ENCODE measurements at places on chromosomes 12 and 14.

DNA sequence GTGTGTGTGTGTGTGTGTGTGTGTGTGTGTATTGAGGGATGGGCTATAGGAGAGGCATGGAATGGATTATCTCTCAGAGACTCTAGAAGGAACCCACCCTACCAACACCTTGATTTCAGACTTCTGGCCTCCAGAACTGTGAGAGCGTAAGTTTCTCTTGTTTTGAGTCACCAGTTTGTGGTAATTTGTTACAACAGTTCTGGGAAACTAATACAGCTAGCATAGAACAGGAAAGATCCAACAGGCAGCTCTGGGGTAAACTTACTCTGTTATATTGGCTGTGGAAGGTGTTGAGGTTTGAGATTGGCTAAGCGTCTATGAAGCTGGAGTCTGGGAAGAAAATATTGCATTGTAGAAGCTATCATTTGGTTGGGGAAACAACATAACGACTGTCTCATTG is 334.3 kb downstream of the AACS start:
- no peak for DNase-seq

GRCh38 chr12:132450418-132451171 is 39.4 kb upstream of the FBRSL1 start:
- no peak for DNase-seq

DNA sequence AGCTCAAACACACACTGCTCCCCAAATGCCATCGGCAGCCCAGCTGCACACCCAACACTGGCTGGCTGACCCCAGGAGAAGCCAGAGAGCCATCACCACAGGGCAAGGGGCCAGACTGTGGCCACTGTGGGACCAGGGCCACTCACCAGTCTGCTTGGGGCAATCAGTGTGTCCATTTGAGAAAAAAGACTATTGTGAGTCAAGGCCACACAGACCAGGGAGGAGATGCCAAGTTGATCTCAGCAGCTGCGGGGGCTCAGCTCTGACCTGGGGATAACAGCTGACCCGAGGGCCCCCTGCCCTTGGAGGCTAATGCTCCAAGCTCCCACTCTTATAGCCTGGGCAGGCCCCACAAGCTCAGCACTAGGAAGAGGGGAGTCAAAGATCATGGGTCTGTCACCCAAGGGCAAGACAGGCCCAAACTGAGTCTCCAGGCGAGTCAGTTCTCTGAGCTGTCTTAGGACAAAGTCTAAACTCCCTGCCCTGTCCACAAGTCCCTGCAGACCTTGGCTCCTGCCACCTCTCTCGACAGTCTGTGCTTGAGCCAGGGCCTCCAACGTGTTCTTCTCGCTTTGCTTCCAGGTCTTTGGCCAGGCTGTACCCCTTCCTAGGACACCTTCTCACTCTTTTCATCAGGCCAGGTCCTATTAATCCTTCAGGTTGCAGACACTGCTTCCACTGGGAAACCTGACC is 30.1 kb upstream of the PNMA1 start:
- no peak for DNase-seq

- DNase-seq: no peak
Measured at GRCh38 chr12:51520576-51521325, 70.3 kb upstream of the SCN8A start.

- peak; percentile 75 for DNase-seq
Measured at GRCh38 chr12:62192180-62192902, 67.9 kb upstream of the USP15 start.

- no peak for DNase-seq
Measured at GRCh38 chr14:103416916-103417315, 31.7 kb downstream of the MARK3 start.

DNA sequence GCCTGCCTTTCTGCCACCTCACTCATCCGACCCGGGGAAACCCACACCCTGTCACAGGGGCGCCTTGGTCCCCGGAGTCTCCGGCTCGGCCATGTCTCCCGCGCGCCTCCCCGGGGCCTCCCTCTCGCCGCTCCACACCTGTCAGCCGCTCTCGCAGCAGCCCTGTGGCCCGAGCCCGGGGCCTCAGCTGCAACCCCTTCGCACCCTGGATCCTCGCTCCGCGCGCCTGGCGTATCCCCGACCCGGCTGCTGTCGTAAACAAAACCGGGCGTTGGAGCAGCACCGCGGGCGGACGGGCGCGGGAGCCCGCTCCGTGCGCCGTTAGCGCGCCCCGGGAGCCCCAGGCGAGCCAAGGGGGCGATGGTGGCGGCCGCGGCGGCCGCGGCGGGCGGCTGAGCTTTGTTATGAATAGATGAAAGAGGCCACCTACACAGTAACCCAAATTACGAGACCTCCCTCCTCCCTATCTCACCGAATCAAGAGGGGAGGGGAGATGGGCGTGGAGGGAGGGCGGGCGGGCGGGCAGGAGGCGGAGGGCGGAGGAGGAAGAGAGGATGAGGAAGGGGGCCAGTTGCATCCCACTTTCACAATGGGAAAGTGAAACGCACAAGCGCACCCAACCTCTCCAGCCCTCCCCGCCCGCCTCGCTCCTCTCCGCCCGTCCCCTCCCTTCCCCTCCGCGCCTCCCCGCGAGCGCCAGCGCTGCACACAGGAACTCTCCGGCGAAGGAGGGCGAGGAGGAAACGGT is at the start of gene PLXNC1:
PLXNC1 (plus strand) TSS at position 587 of the 748 bp plus-strand sequence. CDS start 395 bp downstream, outside the sequence.
- DNase-seq: peak; percentile 32

- no peak for DNase-seq
Measured at GRCh38 chr12:89597770-89598169, 71.9 kb upstream of the POC1B start.

GRCh38 chr12:112218150-112218549 is 92.8 kb downstream of the TRAFD1 start:
- peak; percentile 74 for DNase-seq

- DNase-seq: no peak
Measured at GRCh38 chr14:100065942-100066574, 836 bp downstream of the EVL start.

DNA sequence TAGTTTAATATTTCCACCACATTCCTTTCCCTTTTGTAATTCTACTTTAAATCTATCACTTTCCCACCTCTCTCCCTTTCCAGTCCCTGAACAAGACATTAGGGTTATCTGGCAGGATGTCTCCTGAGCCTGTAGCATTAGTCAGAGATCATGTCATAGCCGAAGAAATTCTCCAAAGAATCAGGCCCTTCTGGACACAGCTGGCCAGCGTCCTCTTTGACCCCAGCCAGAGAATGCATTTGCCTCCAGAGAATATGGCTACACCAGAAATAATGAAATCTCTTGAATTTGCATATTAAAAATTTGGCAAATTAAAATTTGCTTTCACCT is 56.7 kb downstream of the NTF3 start:
- no peak for DNase-seq

DNA sequence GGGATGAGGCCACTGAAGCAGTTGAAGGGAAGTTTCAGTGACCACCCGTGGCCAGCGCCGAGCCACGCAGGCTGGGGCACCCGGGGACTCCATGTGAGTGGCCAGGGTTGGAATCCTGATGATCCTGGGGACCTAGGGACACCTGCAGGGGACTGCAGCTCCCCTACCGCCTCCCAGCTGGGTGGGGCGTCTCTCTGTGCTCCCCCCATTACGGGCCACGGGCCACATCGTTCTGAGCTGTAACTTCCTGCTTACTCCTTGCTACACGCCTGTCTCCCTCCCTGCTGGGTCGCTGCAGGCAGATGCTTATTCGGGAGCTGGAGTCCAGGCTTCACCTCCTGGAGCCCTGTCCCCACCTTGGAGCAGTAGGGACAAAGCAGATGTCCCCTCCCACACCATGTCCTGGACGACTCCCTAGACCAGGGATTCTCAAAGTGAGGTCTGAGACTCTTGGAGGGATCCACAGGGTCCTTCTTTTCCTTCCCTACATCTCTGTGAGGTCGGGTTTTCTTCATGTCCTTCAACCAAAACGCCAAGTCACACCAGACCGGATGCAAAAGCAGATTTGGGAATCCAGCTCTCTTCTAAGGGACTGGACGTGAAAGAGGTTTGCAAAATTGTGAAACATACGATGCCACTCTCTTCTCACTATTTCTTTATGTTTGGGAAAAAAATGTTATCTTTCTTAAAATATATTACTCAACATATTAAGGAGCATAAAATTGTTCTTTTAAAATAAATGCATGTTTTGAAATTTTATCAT is 85.9 kb upstream of the NCOR2 start:
- DNase-seq: no peak

- DNase-seq: no peak
Measured at GRCh38 chr12:9711664-9712063, 21.2 kb downstream of the CLECL1 start.

- no peak for DNase-seq
Measured at GRCh38 chr12:6262211-6262610, 48.3 kb upstream of the PLEKHG6 start.

GRCh38 chr12:57929092-57929830 is 12.1 kb upstream of the ATP23 start:
- no peak for DNase-seq

GRCh38 chr12:57454566-57455373 is at the start of gene INHBE:
Gene INHBE (plus strand): TSS chr12:57455307. CDS start chr12:57455537, 230 bp downstream.
- DNase-seq: peak; percentile 69
